NCI-H1694 treated with DMSO at 0.1 percent for 48 hours (cell line): ENCODE measurements at places on chromosomes 13 and 19.

- DNase-seq = no peak
These were observed 960 bp downstream of the PPFIA3 start for GRCh38 chr19:49120325-49120683.

GRCh38 chr19:6724631-6725492 is 4.4 kb upstream of the C3 start:
- no peak for DNase-seq

DNA sequence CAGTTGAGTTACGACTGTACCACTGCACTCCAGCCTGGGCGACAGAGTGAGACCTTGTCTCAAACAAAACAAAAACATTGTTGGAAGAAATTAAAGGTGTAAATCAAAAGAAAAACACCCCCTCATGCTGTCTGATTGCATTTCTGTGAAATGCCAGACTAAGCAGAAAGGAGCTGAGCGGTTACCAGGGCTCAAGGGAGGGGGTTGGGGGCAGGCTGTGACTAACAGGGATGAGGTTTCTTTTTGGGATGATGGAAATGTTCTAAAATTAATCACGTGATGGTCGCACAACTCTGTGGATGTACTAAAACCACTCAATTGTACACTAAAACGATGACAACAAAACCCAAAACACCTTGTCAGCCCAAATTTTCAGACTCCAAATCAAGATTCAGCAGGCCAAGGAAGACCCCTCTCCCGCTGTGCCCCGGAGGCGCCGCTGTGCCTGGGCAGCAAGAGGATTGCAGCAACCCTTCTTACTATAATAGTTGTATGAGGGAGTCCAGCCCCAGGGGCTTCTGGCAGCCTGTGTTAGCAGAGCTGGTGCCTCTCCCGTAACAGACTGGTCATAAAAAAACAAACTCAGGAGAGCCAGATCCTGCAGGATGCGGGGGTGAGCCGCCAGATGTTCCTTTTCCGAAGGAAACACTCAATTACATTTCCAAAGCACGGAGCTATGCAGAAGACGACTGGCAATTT is 20.9 kb downstream of the CAPS start:
- peak; percentile 42 for DNase-seq

- DNase-seq = no peak
These were observed at the start of gene CSNK1G2 for GRCh38 chr19:1941146-1942077. TSS of gene CSNK1G2 (plus strand) at chr19:1941172. CDS start at chr19:1969773, 28,601 bp downstream.

- DNase-seq = no peak
These were observed 16.1 kb upstream of the MTIF3 start for GRCh38 chr13:27466513-27466912.

DNA sequence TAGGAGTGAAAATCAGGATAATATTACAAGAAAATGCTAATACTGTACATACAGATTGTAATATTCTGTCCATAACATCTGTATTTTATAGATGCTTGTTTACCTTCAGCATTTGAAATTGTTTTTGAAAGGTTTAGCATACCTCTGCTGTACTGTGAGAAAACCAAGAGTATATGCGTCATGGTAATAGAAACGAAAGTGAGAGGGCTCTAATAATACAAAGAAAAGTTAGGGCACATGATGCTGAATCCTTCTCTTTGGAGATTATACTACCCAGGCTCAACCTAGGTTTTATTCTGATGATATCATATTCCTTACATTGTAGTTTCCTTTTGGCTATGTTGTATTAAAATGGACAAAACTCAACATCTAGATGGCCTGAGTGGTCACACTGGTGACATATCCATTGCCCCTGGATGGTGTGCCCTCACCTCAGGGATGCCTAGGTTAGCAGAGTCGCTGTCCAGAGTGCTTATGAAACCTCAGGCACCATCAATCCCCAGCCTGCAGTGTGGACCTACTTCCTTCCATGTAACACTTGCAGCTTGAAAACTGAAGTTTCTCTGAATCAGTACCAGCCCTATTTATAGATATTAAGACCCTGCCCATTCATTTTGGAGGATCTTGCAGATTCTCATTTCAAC is 253.7 kb downstream of the KCTD12 start:
- no peak for DNase-seq

DNA sequence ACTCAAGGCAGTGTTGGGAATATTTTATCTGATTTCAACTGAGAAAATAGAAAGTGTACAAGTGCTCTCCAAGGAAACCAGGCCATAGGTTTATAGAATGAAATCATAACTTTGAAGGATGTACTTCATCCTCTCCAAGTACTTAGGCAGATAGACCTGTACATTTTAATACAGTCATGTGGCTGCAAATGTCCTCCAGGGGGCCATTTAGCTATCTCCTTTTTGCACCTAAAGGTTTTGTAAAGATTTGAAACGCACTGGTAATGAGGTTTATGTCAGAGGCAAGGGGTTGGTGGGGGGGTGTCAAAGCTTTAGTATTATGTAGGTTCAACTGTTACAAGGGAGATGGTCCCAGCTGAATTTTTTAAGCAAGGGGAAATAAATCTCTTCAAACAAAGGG is 364.4 kb downstream of the DCT start:
- DNase-seq = no peak
